RCC 7860 (cell line): ENCODE measurements at places on chromosomes 1 and 21.

DNA sequence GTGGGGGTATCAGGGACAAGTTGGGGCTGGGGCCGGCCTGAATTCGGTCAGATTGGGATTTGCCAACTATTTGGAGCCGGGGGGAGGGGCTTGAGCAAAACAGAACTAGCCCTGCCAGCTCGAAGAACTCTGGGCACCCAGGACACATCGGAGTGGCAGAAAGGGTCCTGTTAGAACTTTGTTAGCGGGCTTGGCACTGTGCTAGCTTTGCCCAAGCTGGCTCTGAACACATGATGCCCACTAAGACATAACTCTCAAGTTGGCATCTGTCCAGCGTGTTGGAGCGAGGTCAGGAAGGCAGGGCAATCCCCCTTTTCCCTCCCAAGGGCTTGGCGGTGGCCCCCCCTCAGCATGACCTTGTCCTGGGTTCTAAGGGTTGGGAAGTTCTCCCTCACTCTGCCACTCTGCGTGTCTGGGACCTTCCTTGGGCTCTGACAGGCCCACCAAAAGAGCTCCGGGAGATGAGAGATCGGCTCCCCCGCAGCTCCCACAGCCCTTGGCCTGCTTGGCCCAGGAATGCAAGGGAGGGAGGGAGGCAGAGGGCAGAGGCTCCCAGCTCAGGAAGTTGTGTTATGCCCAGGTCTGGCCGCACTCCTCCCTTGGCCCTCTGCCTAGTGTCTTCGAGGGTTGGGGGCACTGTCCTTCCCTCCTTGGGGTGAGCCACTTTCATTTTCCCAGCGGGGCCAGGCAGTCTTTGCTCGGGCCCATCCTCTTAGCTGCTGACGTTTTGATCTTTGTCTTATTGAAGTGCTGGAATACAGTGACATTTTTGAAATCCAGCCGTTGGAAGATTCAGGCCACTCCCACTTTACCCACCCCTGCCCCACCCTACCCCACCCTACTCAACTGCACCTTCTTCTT, 1.2 kb downstream of the LMNA start:
- DNase-seq, result peak; percentile 81

DNA sequence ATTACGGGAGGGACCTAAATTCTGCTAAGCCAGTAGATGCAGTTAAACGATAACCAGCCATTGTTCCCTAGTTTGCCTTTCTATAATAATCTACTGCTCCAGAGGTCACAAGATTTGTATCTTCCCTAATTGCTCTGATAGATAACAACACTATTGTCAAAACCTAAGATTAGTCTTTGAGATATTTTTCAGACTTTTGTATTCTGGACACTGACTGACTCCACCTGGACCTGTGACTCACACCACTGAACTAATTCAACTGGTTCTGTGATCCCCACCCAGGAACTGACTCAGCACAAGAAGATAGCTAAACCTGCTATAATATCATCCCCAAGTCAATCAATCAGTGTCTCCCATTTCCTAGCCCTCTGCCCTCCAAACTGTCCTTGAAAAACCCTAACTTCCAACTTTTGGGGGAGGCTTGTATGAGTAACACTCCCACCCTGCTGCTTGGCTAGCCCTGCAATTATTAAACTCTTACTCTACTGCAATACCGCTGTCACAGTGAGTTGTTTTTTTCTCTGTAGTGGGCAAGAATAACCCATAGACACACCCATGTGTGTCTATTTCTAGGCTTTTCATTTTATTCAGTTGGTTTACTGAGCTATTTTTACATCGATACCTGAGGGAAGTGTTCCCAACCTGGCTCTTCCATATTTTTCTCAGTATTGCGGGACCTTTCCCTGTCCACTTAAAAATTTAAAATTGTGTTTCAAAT, 11.2 kb downstream of the KIFAP3 start:
- no peak for DNase-seq

GRCh38 chr21:39022466-39022862, 160.8 kb downstream of the PSMG1 start:
- DNase-seq, result no peak

GRCh38 chr1:247435030-247435758, 19.2 kb downstream of the NLRP3 start:
- DNase-seq, result no peak

DNA sequence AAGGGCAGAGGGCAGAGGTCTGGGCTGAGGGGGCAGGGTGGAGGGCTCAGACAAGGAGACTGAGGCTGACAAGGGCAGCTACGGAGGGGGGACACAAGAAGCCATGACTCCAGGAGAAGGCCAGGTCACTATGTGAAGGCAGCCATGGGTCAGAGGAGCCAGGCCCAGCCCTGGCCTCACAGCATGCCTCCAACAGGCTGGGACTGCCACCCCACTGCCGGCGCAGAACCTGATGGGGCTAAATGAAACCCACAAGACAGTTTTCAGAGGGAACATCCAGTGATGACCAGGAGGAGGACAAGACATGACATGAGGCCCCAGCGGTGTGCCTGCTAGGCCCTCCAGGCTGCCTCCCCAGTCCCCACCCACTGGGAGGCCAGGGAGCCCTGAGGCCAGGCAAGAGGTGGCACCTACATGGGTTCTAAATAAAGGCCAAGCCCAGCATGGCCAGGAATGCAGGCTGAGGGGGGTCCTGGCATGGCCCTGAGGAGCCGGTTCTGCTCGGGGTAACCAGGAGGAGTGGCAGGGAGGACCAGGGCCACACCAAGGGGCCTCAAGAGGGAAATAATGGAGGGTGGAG, 27.3 kb upstream of the LSS start:
- DNase-seq, result no peak

DNA sequence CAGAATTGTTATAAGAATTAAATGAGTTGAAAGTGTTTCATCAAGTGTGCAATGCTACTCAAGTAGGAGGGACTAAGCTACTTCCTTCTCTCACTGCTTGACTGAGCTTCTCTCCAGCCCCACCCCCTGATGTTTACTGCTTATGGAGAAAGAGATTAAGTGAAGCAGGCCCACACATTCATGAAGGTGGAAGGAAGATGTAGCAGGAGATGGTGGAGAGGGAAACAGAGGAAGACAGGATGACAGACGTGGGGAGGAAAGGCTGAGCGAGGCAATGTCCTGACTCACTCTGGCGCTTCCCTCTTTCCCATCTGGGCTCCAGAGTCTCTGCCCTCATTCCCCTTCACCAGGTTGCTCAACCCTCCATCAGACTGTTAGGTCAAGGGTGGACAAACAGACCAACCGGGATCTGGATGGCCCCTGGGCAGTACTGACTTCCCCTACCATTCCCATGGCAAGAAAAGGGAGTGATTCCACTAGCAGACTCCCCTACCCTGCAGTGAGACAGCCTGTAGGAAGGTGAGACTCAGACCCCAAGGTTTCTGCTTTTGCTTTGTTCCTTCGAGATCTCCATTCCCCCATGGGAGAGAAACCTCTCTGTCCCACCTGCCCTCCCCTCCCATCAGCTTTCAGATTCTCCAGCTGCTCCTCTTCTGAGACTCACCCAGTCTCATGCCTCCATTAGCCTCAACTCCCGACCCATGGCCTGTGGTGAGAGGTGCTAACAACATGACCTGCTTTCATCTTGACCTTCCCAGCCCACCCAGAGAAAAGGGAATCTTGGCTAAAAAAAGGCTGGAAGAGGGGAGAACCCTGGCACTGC, 3.1 kb upstream of the ARHGEF2 start:
- DNase-seq, result peak; percentile 51

GRCh38 chr1:248243204-248243603, 12.0 kb downstream of the OR2M4 start:
- peak; percentile 41 for DNase-seq

DNA sequence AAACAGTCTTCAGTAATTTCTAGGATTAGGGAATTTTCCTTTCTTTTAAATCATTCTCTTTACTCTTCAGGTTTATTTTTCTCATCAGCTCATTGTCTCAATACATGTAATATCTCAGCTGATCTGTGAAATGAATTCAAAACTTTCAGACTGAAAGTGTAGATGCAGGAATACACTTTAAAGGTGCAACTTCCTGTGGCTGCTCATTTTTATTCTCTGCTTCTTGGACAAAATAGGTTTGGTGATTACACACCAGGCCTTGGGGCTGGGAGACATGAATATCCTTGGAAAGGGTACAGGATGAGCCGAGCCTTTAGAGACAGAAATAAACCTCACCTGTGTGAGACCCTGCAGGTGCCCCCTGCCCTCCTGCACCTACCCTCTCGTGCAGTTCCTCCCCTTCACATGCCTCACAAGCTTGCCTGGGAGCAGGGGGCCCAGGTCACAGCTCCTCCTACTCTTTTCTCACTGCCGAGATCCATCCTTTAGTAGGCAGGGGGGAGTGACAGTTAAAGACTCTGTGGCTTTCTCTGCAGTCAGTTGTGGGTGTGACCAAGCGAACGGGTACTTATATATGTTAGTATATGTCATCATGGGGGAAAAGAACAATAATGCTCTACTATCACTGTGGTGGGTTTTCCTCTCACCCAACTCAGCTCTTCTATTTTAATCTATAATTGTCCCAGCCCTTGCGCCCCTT, 23.6 kb downstream of the XCL2 start:
- no peak for DNase-seq

GRCh38 chr1:197339106-197340060, 71.3 kb downstream of the CRB1 start:
- no peak for DNase-seq

DNA sequence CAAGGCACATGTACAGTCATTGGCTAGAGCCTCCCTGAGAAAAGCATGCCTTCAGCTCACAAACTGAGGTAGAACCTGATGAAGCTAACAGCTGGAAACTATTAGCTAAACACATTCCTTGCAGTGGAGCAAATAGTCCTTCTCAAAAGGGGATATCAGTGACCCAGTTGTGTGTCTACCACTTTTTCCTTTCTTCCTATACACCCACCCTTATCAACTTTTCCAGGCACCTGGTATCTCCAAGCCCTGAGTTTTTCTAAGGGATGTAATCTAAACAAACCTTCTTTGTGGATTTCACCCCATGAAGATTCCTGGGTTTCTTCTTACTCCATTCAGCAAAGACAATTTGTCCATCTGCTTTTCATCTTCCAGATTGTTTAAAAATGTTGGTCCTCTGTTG, 10.5 kb upstream of the ZSWIM5 start:
- no peak for DNase-seq

DNA sequence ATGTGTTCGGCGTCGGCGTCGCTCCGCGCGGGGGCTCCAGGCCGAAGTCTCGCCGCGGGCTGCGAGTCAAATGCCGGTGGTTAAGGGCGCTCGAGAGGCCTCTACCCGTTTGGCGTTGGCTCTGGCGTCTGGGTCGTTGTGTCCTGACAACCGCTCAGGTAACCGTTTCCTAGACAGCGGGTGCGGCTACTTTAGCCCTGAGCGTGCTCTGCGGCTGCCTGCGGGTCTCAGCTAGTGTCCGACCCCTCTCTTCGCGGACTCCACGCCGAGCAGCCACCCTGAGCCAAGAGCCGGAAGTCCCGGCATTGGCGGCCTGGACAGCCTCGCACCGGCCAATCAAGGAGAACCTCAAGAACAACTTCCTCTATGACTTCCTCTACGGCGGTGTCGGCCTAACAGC, 173.4 kb downstream of the SETD4 start:
- no peak for DNase-seq

- DNase-seq, result peak; percentile 37
Measured at GRCh38 chr1:1040004-1040991, 20.4 kb downstream of the AGRN start.

- DNase-seq, result no peak
Measured at GRCh38 chr21:29271927-29272333, 26.8 kb upstream of the BACH1 start.

DNA sequence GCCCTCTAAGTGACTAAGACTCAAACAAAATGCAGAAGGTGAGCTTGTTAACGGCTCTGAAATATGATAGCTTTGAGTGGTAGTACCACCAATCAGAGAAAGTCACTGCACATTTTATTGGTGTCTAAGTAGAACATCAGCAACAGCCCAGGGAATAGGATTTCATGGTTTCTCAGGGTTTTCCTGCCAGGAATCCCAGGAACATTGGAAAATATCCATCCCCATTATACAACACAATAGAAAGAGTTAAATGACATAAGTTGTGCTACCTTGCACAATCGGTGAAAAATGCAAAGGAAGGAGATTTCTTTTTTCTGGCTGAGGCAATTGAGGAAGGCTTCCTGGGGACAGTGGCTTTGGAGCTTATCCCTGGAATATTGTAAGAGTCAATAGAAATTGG, 283.1 kb downstream of the HLX start:
- DNase-seq, result no peak

DNA sequence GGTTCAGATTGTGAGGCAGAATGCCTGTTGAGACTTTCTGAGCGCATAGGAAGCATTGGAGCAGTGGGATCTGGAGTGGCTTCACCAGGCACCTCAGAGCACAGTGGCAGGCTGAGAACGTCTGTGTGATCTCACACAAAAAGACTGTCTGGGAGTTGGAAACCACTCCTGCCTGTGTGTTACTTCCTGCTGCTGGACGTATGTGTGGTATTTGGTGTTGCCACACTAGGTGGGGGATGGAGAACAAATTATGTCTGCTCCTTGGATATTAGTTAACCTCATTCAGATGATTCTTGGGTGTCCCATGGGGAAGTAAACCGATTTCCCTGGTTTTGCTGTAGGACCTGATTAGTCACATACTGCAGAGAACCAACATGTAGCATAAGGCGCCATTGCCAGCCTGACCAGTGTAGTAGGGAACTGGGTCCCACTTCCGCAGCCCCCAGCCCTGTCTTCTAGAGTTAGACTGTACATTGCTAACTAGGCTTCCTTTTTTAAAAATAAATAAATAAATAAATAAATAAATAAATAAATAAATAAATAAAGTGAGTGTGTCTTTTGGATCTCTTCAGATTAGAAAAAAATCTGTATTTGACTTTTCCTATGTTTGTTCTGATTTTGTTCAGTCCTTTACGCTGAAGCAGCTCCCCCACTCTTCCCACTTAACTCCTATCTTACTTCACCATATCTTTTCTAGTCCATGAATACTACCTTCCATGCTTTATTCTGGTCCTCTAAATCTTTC, 26.9 kb downstream of the UCK2 start:
- peak; percentile 95 for DNase-seq

- peak; percentile 52 for DNase-seq
Measured at GRCh38 chr1:171610385-171610784, 11.7 kb upstream of the MYOCOS start.

DNA sequence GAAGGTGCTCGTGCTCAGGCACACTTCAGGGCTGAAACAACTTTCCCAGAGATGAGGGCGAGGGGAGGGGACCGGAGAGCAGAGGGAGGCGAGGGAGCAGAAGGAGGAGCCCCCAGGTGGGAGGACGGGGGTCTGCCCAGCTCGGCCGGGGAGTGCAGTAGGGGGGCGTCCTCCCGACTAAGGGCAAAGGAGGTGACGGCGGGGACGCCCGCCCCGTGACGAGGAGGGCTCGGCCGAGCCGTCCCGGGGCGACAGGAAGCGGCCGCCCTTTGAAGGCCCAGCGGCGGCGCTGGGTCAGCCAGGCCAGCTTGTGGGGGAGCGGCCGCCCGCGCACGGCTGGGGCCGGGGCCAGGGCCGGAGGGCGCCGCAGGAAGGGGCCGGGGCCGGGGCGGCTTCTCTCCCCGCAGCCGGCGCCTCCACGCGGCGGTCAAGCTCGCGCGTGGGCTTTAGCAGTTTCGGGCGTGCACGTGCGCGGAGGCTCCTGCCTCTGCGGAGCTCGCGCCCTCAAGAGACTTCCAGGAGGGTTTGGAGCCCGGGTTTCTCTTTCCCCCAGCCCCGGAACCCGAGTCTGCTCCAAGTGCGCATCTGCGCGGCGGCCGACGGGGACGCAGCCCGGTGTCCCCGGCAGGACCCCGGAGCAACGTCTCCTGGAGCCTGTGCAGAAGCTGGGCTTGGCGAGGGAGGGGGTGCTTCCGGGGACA, 100.8 kb upstream of the SLC45A1 start:
- DNase-seq, result no peak
